Left renal cortex interstitium (tissue), 4 donors: ENCODE measurements at places on chromosomes 7 and 10. TPM values are rescaled to one million over a fixed set of nuclear protein-coding genes. Genes with fewer than 3 reads are reported as not detected.

Gene CAMK1D
- 10.1 TPM for polyA plus RNA-seq

- no peak for DNase-seq
Measured at GRCh38 chr10:67771200-67771599, 66.8 kb downstream of the DNAJC12 start.

Gene ADRA2A
- polyA plus RNA-seq: 3.8 TPM

- no peak for DNase-seq
Measured at GRCh38 chr10:24900888-24901685, 51.3 kb downstream of the PRTFDC1 start.

Gene MCM10
- polyA plus RNA-seq: 12.5 TPM

DNA sequence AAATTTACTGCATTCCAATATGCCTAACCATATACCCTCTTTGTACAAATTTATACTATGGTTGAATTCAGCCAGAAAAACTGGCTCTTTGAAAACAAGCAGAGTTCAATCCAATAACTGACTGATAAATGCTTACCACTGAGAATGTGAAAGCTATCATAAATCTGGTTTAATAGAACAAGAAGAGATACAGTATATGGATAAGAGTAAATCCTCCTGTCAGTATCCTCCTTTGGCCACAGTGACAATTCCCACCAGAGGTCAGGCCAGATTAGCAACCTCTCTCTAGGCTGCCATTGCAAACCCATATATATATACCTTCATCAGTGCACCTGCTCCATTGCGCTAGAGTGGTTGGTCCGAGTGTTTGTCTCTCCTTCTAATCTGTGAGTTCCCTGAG is 647.2 kb downstream of the GRM8 start:
- no peak for DNase-seq

GRCh38 chr10:127715782-127716378 is 21.1 kb upstream of the FOXI2 start:
- DNase-seq: no peak

GRCh38 chr7:115924411-115924810 is 106.2 kb downstream of the TFEC start:
- DNase-seq: no peak

Gene CDK13
- 83.8 TPM for polyA plus RNA-seq

Gene DMBT1
- 0.03 TPM for polyA plus RNA-seq

- no peak for DNase-seq
Measured at GRCh38 chr7:95471071-95471470, 14.7 kb upstream of the ASB4 start.
